IgD-negative memory B cell (primary cell): ENCODE measurements at places on chromosomes 13 and 19. TPM values are rescaled to one million over a fixed set of nuclear protein-coding genes. Genes with fewer than 3 reads are reported as not detected.

Gene KLK1
- polyA plus RNA-seq, result 15.5 TPM

Gene TICAM1
- polyA plus RNA-seq, result 23.3 TPM

Gene MLNR
- not detected for polyA plus RNA-seq

Gene CEACAM1
- polyA plus RNA-seq, result 5.4 TPM

Gene ENOX1
- polyA plus RNA-seq, result not detected
